ENCODE measurements at places on chromosomes 5 and 9.

GRCh38 chr5:57176350-57176857, 2.5 kb downstream of the GPBP1 start:
- no peak for DNase-seq

DNA sequence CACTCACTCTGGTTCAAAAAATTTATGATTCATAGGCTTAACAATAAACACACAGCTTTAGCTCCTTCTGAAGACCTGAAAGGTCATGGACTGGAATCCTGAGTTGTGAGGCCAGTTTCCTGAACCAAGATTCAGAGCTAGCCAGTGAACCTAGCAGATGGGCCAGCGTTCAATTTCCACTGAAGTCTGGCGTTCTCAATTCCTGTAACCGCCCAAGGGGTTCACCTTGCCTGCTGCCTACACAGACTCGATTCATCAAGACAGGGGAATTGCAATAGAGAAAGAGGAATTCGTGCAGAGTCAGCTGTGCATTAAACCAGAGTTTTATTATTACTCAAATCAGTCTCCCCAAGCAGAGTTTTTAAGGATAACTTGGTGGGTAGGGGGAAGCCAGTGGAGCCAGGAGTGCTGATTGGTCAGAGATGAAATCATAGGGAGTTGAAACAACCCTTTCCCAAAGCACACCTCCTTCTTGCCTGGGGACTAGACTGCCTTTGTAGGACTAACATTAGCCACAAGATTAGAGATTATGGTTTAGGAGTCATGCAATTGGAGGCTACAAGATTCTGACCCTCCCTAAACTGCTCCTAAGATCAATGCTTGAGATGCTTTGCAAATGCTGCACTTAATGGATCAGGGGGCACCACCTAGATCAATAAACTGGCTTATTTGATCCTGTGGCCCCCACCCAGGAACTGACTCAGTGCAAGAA, 117.5 kb upstream of the SHB start:
- no peak for DNase-seq

DNA sequence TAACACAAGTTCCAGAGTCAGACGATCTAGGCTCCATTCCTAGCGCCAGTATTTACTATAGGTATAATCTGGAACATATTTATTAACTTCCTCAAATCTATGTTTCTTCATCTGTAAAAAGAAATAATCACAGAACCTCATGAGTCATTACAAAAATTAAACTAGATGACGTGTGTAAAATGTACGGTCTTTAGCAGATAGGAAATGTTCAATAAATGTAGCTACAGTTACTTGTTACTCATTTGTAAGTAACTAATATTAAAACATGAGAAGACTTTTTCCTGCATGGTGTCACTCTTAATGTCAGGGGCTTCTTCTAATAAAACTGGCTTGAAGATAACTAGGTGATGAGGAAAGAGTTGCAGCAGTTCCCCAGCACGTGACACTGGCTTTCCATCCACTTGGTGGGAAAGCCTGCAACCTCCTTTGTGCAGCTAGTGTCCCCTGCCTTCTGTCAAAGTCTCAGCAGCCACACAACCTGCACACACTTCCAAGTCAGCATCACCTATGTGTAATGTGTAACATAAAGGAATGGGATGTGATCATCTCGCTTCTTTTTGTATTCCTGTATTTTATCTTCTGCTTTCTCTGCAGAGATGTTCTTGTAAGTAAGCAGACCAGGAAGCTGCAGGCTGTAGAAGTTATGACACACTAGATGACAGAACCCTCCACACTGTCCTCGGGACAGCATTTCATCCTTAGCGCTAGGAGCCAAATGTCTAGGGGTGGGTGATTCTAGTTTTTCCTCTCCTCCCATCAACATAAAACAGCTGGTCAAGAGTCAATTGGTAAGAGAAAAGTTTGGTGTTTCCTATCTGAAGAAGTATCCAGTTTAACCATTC, 1.8 kb upstream of the JAKMIP2 start:
- no peak for DNase-seq

- no peak for DNase-seq
Measured at GRCh38 chr5:171835066-171835465, 49.4 kb downstream of the SMIM23 start.

DNA sequence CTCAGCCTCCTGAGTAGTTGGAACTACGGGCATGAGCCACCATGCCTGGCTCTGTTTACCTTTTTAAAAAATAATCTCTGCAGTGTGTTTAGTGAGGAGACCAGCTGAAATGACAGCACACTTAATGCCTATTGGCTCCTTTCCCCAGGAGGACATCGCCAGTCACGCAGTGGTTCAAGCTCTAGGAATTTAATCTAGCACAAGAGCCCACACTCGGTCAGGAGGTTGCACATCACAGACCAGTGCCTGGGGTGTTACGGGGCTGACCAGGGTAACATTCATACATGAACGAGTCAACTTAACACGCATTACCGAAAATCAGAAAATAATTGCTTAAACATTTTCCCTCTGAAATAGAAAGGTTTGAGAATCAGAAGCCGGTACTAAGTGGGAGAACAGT, 217.0 kb downstream of the GOLPH3 start:
- no peak for DNase-seq

DNA sequence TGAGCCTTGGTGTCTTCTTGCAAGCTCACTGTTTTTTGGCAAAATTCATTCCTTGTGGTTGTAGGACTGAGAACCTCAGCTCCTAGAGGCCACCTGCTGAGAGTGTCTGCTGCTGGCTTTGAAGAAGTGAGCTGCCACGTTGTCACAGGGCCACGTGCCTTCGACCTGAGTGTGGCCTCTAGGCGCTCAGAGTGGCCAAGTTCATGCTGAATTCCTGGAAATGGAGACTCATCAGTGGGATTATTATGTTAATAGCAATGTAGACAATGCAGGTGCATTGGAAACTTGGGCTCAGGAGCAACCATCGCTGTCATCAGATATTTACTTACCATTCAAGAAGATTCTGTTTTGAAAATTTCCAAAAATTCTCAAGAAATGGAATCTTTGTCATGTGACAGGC, 52.5 kb downstream of the GALNT12 start:
- no peak for DNase-seq

DNA sequence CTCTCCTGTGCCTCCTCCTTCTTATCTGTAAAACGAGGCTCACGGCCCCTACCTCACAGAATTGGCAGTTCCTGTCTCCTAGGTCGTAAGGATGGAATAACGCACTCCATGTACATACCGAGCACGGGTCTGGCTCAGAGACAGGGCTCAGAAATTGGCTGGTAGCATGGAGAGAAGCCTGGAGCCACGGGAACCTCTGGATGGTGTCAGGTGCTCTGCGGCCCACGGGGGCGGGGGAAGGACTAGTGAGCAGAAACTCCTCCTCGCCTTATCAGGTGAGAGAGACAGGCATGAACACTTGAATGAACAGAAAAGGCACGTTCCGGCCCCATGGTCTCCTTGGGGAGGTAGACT, 15.4 kb upstream of the C5orf47 start:
- DNase-seq, result no peak

DNA sequence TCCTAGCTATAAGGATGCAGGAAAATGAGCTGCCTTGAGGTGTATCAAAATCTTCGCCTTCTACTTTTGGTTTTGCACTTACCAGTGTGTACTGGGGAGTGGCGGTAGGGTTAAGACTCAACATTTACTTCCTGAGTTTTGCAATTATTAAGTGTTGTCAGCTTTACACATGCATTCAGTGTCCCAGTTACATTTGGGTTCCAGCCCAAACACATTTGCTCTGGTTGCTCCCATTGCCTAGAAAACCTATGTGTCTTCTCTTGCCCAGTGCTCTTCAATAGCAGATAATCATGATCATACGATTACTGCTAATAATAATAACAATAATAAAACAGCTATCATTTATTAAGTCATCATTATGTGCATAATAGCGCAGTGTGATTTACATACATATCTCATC, 241.5 kb upstream of the PAPPA start:
- DNase-seq, result no peak

GRCh38 chr9:129258823-129259301, 80.8 kb upstream of the IER5L start:
- DNase-seq, result no peak

DNA sequence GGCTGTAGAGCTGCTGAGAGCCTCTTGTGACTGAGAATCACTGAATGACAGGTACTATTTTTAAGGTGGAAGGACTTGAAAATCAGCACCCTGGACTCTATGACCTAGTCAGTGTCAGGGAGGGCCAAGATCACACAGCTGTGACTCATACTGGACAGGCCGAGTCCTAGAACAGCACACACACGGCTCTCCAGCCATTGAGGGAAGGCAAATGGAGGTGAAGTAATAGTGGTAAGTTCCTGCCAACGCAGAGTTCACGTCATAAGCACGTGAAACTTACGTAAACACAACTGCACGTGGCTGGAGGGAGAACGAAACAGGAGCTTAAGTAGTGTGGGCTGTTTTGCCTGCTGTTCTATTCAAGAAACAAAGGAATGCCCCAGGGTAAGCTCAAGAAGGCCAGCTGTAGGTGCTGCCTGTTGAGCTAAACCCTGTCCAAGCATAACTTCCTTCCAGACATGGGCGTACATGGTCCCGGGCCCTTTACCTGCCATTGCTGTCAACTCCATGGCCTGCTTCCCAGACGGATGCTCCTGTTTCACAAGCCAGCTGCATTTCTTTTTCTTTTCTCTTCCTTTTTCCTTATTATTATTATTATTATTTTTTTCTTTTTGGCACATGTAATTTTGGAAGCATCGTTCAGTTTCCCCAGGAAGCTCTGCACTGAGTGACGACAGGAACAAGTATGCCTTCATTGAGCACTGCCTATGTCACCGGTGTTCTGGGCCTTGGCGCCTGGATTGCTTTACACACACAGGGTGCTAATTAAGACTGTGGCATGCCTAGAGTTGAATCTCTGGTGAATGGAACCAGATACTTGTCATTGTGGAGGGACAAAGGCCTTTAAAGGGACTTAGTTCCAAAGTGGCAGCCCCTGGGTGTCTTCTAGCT, 10.2 kb upstream of the LCP2 start:
- DNase-seq, result no peak

- no peak for DNase-seq
Measured at GRCh38 chr5:29197631-29198454, 1995.6 kb upstream of the CDH6 start.

DNA sequence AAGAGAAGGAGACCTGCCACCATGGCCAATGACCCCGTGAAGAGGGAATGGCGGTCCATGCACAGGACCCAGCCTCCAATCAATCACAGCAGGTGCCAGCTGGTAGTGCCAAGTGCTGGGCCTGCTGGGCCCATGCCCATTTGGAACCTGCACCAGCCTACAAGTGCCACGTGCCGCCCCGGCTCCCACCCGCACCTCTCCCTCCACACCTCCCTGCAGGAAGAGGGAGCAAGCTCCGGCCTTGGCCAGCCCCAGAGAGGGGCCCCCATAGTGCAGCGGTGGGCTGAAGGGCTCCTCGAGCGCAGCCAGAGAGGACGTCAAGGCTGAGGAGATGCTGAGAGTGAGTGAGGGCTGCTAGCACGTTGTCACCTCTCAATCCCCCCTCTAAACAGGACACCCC, 37.8 kb upstream of the NPR3 start:
- no peak for DNase-seq

DNA sequence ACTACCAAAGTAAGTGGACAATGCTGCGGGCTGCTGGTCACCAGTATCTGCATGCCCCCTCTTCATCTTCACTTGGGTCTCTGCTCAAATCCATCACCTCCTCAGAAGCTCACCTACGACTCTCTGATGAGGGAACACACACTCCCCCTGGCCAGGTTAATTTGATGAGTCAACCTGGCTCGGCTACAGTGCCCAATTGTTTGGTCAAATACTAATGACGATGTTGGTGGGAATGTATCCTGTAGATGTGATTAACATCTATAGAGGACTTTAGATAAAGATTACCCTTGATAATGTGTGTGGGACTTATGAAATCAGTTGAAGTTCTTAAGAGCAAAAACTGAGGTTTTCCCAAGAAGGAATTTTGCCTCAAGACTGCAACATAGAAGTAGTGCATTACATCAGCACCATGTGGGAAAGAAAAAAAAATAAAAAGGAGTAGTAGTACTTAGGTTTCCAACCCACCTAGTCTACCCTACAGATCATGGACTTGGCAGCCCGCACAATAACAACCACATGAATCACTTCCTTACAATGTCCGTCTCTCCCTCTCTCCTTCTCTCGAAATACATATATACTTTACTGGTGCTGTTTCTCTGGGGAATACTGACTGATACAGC, 467.3 kb downstream of the DNAH5 start:
- no peak for DNase-seq

- DNase-seq, result no peak
Measured at GRCh38 chr5:14364576-14365472, 216.8 kb upstream of the OTULINL start.

GRCh38 chr5:16897284-16897704, 38.8 kb downstream of the MYO10 start:
- DNase-seq, result no peak

DNA sequence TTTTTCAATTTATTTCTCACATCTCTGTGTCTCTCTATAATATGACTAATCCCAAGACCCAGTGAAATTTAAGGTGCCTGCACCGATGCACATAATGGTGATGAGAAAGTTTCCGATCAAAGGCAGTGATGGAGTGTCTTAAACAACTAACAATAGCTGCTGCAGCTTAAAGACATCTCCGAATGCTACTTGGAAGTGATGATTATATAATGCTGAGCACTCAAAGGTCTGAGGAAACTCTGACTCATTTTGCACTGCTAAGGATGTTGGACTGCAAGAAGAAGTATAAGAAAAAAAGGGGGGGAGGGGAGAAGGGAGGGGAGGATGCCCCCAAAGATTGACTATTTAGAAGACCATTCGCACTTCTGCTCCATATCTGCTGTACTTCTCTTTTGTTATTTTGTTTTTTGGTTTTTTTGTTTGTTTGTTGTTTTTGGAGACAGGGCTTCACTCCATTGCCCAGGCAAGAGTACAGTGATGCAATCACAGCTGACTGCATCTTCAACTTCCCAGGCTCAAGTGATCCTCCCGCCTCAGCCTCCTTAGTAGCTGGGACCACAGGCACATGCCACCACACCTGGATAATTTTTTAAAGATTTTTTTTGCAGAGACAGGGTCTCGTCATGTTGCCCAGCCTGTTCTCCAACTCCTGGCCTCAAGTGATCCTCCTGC, 192.2 kb downstream of the HSD17B3 start:
- no peak for DNase-seq

- DNase-seq, result no peak
Measured at GRCh38 chr9:111056538-111056937, 18.3 kb upstream of the LPAR1 start.

- no peak for DNase-seq
Measured at GRCh38 chr5:158739951-158740757, 359.6 kb downstream of the EBF1 start.

- DNase-seq, result no peak
Measured at GRCh38 chr9:120927269-120928014, 846 bp upstream of the TRAF1 start.

GRCh38 chr9:72817413-72817812, 135.4 kb downstream of the ALDH1A1 start:
- no peak for DNase-seq
